ENCODE measurements at places on chromosomes 6 and 20. TPM values are rescaled to one million over a fixed set of nuclear protein-coding genes. Genes with fewer than 3 reads are reported as not detected.

Gene MAFB
- 0.14 TPM for total RNA-seq

Gene GSTA1
- total RNA-seq: not detected

Gene PAK5
- total RNA-seq: not detected

Gene PRSS35
- total RNA-seq: 18.7 TPM

Gene SPATS1
- total RNA-seq: not detected

Gene BNIP5
- not detected for total RNA-seq

Gene OLIG3
- total RNA-seq: not detected

Gene PTGIS
- total RNA-seq: 5.6 TPM

Gene TNXB
- 0.89 TPM for total RNA-seq

Gene RIMS4
- total RNA-seq: not detected

Gene CCM2L
- not detected for total RNA-seq

Gene LGSN
- not detected for total RNA-seq

Gene PANK2
- 60.3 TPM for total RNA-seq

Gene LST1
- not detected for total RNA-seq

Gene CALHM5
- total RNA-seq: 6.1 TPM

Gene TIAM2
- 9.1 TPM for total RNA-seq

Gene ABHD16B
- total RNA-seq: 0.09 TPM

Gene RBL1
- total RNA-seq: 11.4 TPM

Gene NFKBIE
- total RNA-seq: 5.6 TPM

Gene HAO1
- not detected for total RNA-seq

Gene METTL24
- not detected for total RNA-seq

Gene GTSF1L
- total RNA-seq: not detected

Gene FABP7
- not detected for total RNA-seq

Gene RNF8
- total RNA-seq: 19.3 TPM

Gene GFRAL
- not detected for total RNA-seq

Gene CALHM4
- not detected for total RNA-seq

Gene PTK6
- 0.18 TPM for total RNA-seq

Gene SLC22A1
- total RNA-seq: 1.4 TPM

Gene OPN5
- not detected for total RNA-seq

Gene RIPOR3
- 1.2 TPM for total RNA-seq

Gene LTB
- not detected for total RNA-seq

Gene CASS4
- total RNA-seq: 0.14 TPM

Gene FOXC1
- total RNA-seq: 0.30 TPM

Gene DLK2
- total RNA-seq: 0.30 TPM

Gene TPX2
- total RNA-seq: 28.5 TPM

Gene GHRH
- total RNA-seq: not detected
